ENCODE measurements at places on chromosomes 16 and 17.

- no peak for DNase-seq
Measured at GRCh38 chr16:10561425-10561824, 19.0 kb downstream of the EMP2 start.

DNA sequence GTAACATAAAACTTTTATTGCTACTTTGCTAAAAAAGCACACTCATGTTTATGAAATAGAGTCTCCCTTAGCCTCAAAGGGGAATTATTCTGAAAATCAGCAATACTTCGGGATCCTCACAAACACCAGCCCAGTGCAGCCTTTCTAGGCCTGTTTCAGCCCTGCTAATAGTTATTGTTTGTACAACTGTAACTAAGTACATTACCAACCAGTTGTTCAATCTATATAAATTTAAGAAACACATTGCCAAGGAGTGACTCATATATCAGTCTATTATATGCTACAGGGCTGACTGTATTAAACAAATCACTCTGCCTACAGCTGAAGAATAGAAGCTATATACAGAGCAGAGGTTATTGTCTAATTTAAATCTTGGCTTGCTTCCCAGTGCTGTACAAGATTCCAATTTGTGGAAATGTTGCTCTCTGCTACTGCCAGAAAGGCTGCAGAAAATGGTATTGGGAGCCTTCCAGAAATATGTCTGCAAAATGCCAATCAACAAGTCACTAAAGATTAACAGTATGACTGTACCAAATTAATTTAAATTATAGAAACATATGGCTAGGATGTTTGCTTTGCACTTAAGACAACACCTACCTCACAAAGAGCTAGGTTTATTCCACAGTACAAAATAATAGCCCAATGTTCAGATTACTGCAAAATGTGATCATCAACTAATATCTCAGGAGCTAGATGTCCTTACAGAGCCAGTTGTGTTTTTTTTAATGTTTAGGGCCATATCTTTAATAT is 49.7 kb downstream of the TOX3 start:
- no peak for DNase-seq

- peak; percentile 56 for DNase-seq
Measured at GRCh38 chr16:17470182-17470907, 415 bp downstream of the XYLT1 start.

- DNase-seq = no peak
Measured at GRCh38 chr17:73895157-73895556, 250.9 kb upstream of the SDK2 start.

DNA sequence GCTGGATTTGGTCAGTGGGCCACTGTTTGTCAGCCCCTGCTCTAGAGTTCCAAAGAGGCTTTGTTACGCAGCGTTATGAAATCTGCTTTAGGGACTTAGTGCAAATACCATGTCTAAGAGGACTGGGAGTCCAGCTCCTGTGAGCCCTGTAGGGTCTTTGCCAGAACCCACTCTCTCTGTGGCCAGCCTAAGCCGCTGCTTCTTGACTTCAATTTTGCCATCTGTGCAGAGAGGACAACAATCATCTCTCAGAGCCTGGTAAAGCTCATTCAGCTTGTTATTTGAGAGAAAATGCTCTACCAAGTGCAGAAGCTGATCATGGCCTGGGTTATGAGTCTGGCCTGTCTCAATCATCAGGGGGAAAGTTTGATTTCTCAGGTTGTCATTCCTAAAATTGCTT is 17.9 kb downstream of the CA10 start:
- no peak for DNase-seq

GRCh38 chr17:60563743-60564142 is 36.2 kb upstream of the PPM1D start:
- no peak for DNase-seq

- no peak for DNase-seq
Measured at GRCh38 chr17:42132941-42133340, 10.3 kb downstream of the HSPB9 start.

- DNase-seq = no peak
Measured at GRCh38 chr17:55546991-55547664, 35.9 kb upstream of the SMIM36 start.

- no peak for DNase-seq
Measured at GRCh38 chr16:28617874-28618273, 8.0 kb upstream of the SULT1A1 start.

DNA sequence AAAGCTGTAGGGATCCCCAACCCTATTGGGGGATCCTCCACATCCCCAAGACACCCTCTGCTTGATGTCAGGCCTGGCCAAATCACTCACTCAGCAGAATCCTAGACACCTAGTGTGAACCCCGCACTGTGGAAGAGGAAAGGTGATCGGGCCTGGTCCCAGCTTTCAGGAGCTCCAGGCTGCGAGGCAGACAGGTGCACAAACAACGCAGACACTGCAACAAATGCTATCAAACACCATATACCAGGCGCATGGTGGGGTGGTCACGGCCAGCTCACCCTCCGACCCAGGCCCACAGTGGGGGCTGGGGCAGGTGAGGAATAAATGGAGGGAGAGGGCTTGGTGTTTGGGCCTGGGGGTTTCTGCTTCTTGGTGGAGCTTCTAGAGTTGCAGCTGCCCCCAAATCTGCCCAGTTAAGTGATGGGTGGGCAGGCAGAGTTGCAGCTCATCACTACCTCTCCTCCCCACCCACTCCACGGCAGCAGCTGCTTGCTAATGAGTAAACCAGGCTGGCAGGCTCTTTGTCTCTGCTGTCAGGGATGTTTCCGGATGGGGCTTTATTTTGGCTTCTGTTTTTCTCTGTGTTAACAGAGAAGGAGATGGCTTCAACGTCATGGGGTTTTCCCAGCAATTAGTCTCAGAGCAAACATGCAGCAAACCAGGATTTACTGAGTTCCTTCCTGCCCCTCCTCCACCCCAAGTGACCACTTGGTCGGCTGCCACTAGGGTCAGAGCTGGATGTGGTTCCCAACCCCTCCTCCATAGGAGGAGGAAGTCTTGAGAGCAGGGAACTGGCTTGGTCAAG is 46.6 kb downstream of the PECAM1 start:
- peak; percentile 19 for DNase-seq

DNA sequence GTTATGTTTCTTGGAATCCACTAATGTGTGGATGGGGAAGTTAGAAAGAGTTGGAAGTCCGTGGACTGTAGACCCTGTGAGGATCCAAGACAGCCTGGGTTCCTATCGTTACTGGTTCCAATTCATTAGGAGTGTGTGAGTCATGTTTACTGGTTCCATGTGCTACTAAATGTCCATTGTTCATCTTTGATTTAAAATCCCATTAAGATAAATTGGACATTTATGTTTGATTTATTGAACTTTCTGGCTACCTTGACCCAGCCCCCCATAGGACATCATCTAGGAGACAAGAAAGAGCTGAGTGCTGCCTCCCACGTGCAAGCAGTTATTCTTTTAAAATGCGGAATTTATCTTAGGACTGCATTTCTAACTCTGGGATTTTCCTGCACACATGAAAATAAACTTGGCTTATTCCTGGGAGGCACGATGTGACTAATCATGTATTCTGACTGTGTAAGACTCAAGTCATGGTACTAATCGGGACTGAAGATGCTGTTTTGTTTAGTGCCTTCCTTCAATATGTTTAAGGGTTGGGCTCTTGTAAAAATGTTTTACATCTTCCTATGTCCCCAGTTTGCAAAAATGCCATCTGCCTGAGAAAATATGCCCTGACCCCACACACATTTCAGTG is 53.4 kb downstream of the RGS9 start:
- no peak for DNase-seq

- DNase-seq = peak; percentile 70
Measured at GRCh38 chr16:3129137-3130131, 5.4 kb upstream of the ZNF213 start.

DNA sequence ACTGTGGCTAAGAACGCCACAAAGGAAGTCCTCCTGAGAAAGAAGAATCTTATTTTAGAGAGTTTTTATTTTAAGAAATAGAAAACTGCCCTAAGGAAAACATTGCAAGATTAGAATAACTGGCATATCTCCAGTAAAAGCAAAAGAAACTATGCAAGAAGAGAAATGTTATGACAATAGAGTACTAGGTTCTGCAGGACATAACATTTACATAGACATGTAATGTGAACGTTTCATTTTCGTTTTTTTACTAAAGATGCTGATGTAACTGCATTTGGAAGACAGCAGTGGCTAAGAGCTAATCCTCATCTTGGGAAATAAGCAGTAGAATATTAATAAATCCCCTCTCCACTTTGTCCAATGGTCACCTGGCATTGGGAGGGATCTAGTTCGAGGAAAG is 7.8 kb upstream of the ASGR2 start:
- DNase-seq = no peak

GRCh38 chr16:89925596-89926079 is 2.5 kb downstream of the TUBB3 start:
- DNase-seq = no peak

GRCh38 chr17:17526369-17526768 is 30.2 kb upstream of the RASD1 start:
- no peak for DNase-seq

DNA sequence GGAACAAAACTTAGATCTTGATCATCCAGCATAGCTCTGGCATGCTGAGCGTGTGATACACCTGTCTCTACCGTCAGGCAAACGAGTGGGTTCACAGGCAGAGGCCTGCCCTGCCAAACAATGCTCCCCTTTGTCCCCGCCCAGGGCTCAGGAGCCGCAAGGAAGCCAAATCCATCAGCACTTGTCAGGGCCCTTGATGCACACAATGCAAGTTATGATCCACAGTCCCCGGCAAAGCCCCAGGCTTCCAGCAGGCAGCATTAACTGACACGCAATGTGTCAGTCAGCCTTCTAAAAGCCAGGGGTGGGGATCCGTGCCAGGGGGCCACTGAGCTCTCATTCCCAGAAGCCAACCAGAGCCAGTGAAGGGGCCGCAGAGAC is 460.9 kb downstream of the SLC39A11 start:
- no peak for DNase-seq

DNA sequence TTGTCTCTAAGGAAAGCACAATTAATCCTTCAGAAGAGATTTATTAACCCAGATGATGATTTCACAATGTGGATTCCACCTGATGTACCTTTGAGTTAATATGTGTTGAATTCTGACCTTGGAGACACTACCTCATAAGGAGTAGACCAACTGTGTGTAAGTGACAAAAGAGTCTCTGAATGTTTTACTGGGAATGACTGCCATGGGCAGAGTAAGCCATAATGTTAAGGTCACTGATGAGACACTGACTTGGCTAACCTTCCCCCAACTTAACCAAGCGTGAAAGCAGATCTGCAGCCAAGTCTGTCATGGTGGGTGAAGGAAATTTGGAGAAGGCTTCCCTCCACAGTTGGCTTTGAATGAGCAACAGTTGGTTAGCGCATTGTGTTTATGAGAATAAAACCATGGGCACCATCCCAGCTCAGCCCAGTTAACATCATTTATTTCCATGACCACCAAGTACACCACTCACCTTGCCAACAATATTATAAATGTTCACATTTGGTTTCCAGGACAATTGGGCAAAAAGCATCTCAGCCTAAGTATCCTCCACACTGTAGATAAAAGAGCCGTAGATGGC is 618.5 kb downstream of the KCNJ2 start:
- DNase-seq = no peak

DNA sequence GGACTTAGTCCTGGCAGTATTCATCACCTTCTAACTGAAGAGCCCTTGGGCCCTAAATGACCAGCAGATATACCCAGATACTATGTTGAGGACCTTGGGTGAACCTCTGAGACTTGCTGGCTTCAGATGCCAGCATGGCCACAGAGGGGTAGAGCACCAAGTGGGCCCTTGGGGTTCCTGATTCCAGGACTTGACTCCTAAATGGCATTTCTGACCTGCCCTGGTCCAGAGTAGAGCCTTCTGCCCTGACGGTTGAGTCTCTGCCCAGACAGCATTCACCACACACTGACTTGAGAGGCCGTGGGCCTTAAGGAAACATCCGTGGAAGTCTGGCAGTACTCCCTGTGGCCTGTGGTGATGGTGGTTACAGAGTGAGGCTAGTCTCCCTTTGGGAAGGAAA is 2.8 kb upstream of the APPBP2 start:
- DNase-seq = no peak

GRCh38 chr17:12195418-12195817 is 174.7 kb downstream of the MAP2K4 start:
- DNase-seq = no peak

DNA sequence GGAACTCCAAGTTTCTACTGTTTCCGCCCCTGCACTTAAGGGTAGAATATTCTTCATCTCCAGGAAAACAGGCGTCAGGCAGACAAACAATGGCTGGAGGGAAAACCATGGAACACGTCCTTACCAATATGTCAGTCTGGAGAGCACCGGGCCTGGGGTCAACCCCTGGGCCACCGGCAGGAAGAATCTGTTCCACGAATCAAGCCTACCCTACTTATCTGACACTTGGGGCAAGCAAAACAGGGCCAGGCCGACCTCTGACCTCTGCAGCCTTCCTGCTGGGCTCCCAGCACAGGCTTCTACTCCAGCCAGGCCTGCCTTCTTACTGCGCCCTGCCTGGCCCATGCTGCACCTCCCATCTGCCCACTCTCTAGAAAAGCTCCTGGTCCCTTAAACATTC is 10.1 kb downstream of the VAC14 start:
- DNase-seq = peak; percentile 37

DNA sequence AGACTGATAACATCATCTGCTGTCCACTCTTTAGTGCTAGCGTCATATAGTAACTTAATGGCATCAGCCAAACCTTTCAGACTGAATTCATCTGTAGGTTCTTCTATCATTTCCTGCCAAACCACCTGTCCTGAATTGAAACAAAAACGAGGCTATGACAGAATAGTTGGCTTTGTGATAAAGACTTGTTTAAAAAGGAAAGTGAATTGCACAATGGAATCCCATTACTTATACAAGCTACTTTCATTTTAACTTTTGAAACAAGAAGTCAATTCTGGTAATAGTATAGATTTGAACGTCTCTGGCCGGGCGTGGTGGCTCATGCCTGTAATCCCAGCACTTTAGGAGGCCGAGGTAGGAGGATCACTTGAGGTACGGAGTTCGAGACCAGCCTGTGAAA is 18.2 kb downstream of the LASP1NB start:
- DNase-seq = no peak

DNA sequence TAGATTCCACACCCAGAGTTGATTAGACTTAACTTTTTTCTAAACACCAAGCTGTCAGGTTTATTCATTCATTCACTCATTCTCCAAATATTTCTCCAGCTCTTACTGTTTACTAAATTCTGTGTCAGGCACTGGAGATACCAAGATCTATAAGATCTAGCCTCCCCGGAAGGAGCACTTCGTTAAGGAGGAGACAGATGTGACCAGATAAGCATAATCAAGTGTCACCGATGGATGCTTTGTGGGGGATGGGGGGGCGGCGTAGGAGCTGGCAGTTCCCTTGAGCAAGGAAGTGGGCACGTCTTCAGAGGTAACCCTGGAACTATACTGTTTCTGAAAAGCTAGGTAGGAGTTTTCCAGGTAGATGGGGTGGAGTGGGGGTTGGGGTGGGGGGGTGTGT is 3.8 kb upstream of the RPL26 start:
- DNase-seq = no peak

GRCh38 chr17:28875848-28876550 is 21.2 kb downstream of the ERAL1 start:
- no peak for DNase-seq
